Vagina (tissue), 2 donors: ENCODE measurements at places on chromosomes 1 and 21. TPM values are rescaled to one million over a fixed set of nuclear protein-coding genes. Genes with fewer than 3 reads are reported as not detected.

GRCh38 chr1:40372658-40373322, 737 bp upstream of the SMAP2 start:
- no peaks in the 10 kb centered on the region for H3K36me3 ChIP-seq
- no peak overlapping the region for H3K27ac ChIP-seq
- no peak for DNase-seq
- peak overlapping the region; percentile 88 for H3K4me3 ChIP-seq
- H3K4me1 ChIP-seq, result peaks cover 18% of the 10 kb centered on the region
- H3K27me3 ChIP-seq, result no peaks in the 10 kb centered on the region

The CELA2A gene
- not detected for total RNA-seq

The DYRK3 gene
- 5.9 TPM for total RNA-seq

The TMOD4 gene
- total RNA-seq, result 2.2 TPM

DNA sequence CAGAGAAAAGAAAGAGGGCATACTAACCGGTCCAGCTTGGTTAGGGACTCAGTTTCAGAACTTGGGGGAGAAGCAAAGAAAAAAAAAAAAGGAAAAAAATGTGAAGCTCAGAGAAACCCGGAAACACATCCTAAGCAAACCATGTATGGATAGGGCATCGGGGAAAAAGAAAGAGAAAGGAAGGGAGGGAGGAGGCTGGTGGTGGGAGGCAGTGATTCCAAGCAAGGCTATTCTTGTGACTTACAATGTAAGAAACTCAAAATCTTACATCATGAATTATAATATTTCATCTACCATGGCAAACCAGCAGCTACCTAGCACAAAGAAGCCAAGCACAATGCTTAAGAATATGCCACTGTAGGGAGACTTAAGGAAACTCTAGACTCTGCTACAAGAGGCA, 60.3 kb downstream of the UBR4 start:
- H3K27ac ChIP-seq, result no peak overlapping the region
- H3K4me3 ChIP-seq, result no peak overlapping the region
- no peaks in the 10 kb centered on the region for H3K36me3 ChIP-seq
- H3K27me3 ChIP-seq, result no peaks in the 10 kb centered on the region
- H3K4me1 ChIP-seq, result no peaks in the 10 kb centered on the region

The ADCY10 gene
- total RNA-seq, result not detected

DNA sequence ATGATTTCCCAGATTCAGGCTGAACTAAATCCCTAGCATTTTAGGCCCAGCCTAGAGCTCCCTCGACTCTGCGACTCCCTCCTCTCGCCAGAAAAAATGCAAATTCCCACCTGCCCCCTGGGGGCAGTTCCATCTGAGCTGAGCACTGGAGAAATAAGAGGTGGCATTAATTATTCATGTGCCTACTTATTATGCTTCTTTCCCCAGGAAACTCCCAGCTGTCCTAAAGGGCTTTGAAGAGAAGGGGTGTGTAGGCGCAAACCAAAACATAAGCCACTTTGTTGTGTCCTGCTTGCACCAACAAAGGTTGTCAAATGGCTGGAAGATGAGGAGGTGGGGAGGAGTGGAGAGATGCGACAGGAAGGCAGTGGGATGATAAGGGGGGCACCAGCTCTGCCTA, 41.4 kb upstream of the GOLT1A start:
- no peaks in the 10 kb centered on the region for H3K4me1 ChIP-seq
- H3K27ac ChIP-seq, result peak overlapping the region; percentile 69
- H3K4me3 ChIP-seq, result no peak overlapping the region

- peak; percentile 83 for DNase-seq
- no peak overlapping the region for H3K4me3 ChIP-seq
- H3K36me3 ChIP-seq, result peaks cover 51% of the 10 kb centered on the region
- H3K27me3 ChIP-seq, result no peaks in the 10 kb centered on the region
These were observed 8.5 kb downstream of the ZBTB48 start for GRCh38 chr1:6588128-6588892.

DNA sequence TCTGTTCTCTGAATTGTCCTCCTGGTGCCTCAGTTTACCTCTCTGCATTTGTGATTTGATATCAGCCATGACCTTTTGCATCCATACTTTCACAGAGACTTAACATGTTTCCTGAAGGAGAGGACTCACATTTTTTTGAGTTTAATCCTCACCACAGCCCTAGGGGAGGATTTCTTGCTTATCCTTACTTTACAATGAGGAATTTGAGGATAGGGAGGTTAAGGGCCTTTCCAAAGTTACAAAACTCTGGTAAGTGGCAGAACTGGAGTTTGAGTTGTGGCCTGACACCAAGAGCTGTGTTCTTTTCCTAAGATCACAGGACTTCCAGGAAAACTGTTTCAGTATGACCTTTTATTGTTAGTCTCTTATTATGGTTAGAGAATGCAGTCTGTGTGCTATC, 34.2 kb downstream of the TNFRSF8 start:
- H3K27me3 ChIP-seq, result no peaks in the 10 kb centered on the region
- H3K4me1 ChIP-seq, result no peaks in the 10 kb centered on the region
- DNase-seq, result no peak
- H3K36me3 ChIP-seq, result no peaks in the 10 kb centered on the region
- no peak overlapping the region for H3K27ac ChIP-seq
- no peak overlapping the region for H3K4me3 ChIP-seq

GRCh38 chr1:244316407-244316806, 135.3 kb downstream of the ADSS2 start:
- peak; percentile 42 for DNase-seq
- H3K27me3 ChIP-seq, result no peaks in the 10 kb centered on the region
- H3K4me3 ChIP-seq, result no peak overlapping the region
- H3K36me3 ChIP-seq, result no peaks in the 10 kb centered on the region
- peaks cover 17% of the 10 kb centered on the region for H3K4me1 ChIP-seq

The VCAM1 gene
- 5.6 TPM for total RNA-seq

DNA sequence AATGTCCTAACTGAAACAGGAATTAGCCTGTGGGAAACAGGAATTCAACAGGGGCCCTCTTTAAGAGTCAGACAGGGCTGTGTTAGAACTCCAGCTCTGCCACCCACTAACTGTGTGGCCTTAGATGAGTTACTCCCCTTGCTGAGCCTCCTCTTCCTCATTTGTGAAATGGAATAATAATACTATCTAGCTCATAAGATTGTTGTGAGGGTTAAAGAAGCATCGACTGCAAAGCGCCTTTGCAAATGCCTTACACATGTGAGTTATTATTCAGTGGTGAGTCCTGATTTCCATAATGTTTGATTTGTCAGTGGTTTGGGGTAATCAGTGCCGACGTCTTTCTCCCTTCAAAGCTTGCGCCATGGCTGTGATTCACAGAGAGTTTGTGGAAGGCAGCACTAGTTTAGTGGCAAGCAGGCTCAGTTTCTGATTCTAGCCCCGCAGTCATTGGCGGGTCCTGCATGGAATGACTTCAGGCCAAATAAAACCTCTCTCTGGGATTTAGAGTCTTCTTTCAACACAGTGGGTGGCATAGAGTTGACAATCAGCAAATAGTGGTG, 388.5 kb downstream of the PLPP3 start:
- no peak overlapping the region for H3K4me3 ChIP-seq
- H3K27ac ChIP-seq, result peak overlapping the region; percentile 36
- DNase-seq, result no peak
- no peaks in the 10 kb centered on the region for H3K36me3 ChIP-seq
- H3K27me3 ChIP-seq, result no peaks in the 10 kb centered on the region
- peaks cover 35% of the 10 kb centered on the region for H3K4me1 ChIP-seq

GRCh38 chr1:89705901-89706699, 73.2 kb downstream of the LRRC8C start:
- H3K27ac ChIP-seq, result no peak overlapping the region
- no peaks in the 10 kb centered on the region for H3K27me3 ChIP-seq
- H3K36me3 ChIP-seq, result no peaks in the 10 kb centered on the region
- H3K4me1 ChIP-seq, result no peaks in the 10 kb centered on the region

GRCh38 chr1:6045110-6045502, 582 bp upstream of the KCNAB2 start:
- no peak overlapping the region for H3K27ac ChIP-seq
- H3K36me3 ChIP-seq, result no peaks in the 10 kb centered on the region
- no peaks in the 10 kb centered on the region for H3K4me1 ChIP-seq
- H3K27me3 ChIP-seq, result no peaks in the 10 kb centered on the region

The HS2ST1 gene
- total RNA-seq, result 11.5 TPM

The ARHGEF16 gene
- total RNA-seq, result 6.4 TPM

GRCh38 chr1:41779360-41779759, 139.4 kb downstream of the HIVEP3 start:
- no peak overlapping the region for H3K27ac ChIP-seq
- DNase-seq, result no peak
- H3K27me3 ChIP-seq, result no peaks in the 10 kb centered on the region
- no peaks in the 10 kb centered on the region for H3K36me3 ChIP-seq

The RERE gene
- total RNA-seq, result 80.3 TPM

DNA sequence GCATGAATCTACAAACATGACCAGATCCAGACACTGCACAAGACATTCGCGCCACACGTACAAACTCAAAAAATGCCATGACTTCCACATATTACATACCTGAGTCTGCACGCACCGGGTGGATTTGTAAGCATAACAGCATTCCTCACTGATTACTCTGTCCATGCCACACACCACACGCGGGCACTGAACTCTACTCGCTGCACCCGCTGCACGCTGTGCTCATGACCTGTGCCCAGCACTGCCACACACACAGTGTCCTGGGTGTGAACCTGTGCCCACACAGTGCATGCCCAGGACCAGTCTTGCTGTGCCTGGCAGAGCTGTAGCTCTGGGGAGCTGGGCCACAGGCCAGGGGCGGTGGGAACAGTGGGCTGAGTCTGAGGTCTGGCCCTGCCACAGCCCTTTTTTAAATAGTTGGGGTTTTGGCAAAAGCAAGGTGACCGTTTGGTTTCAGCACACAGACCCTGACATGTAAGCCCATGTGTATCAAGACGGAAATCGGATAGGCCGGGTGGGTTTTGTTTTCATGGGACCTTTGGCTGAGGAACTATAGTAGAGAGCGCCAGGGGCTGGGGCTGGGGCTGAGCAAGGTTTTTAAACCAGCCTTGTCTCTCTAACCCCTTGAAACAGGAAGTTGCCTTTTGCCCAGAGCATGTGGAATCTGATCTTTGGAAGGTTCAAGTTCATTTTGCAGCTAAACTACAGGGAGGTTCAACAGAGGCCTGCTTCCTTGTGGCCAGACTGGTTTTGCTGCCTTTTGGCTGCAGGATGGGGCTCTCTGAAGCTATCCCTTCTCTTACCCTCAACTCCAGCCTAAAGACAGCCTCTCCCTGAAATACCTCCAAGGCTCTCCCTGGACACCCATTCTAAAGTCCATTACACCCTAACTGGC, 12.3 kb upstream of the GOLT1A start:
- no peaks in the 10 kb centered on the region for H3K4me1 ChIP-seq
- no peaks in the 10 kb centered on the region for H3K27me3 ChIP-seq
- H3K27ac ChIP-seq, result no peak overlapping the region

DNA sequence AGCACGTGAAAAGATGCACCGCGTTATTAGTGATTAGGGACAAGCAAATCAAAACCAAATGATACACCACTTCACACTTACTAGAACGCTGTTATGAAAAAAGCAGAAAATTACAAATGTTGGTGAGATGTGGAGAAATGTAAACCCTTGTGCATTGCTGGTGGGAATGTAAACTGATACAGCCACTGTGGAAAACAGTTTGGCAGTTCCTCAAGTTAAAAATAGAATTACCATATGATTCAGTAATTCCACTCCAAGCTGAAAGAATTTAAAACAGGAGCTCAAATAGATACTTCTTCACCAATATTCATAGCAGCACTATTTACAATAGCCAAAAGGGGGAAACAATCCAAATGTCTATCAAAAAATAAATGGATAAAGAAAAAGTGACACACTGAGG, 10.3 kb upstream of the EVI5 start:
- DNase-seq, result no peak
- H3K4me1 ChIP-seq, result no peaks in the 10 kb centered on the region
- H3K27me3 ChIP-seq, result no peaks in the 10 kb centered on the region
- no peak overlapping the region for H3K27ac ChIP-seq

GRCh38 chr1:33341190-33341589, 20.3 kb upstream of the A3GALT2 start:
- H3K27ac ChIP-seq, result peak overlapping the region; percentile 83
- H3K27me3 ChIP-seq, result no peaks in the 10 kb centered on the region
- no peaks in the 10 kb centered on the region for H3K36me3 ChIP-seq
- peaks cover 100% of the 10 kb centered on the region for H3K4me1 ChIP-seq
- no peak for DNase-seq

- no peaks in the 10 kb centered on the region for H3K4me1 ChIP-seq
- no peaks in the 10 kb centered on the region for H3K36me3 ChIP-seq
- no peak for DNase-seq
- no peaks in the 10 kb centered on the region for H3K27me3 ChIP-seq
These were observed 603.3 kb downstream of the PTPRC start for GRCh38 chr1:199242147-199242546.

The ITLN1 gene
- total RNA-seq, result 1.5 TPM

DNA sequence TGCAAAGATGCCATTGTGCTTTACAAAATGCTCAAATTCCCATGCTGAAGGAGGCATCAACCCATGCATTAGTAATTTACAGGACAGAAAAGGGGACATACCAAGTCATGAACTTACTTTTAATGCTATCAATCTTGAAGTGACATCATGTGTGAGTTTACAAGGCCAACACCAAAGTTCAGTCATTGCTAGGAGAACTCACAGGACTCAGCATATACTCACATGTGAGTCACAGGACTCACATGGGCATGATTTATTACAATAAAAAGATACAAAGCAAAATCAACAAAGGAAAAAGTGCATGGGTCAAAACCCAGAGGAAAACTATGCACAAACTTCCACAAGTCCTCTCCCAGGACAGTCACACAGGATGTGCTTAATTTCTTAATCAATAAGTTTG, 1656.0 kb downstream of the MRPL39 start:
- no peaks in the 10 kb centered on the region for H3K36me3 ChIP-seq
- H3K4me1 ChIP-seq, result no peaks in the 10 kb centered on the region
- no peak overlapping the region for H3K4me3 ChIP-seq
- no peak overlapping the region for H3K27ac ChIP-seq
- H3K27me3 ChIP-seq, result no peaks in the 10 kb centered on the region
- no peak for DNase-seq

- DNase-seq, result no peak
- peaks cover 4% of the 10 kb centered on the region for H3K36me3 ChIP-seq
- H3K27ac ChIP-seq, result no peak overlapping the region
- no peak overlapping the region for H3K4me3 ChIP-seq
These were observed 5.6 kb upstream of the YBX1 start for GRCh38 chr1:42676534-42677087.

- H3K27me3 ChIP-seq, result no peaks in the 10 kb centered on the region
- DNase-seq, result no peak
- no peaks in the 10 kb centered on the region for H3K36me3 ChIP-seq
- H3K4me3 ChIP-seq, result no peak overlapping the region
- H3K27ac ChIP-seq, result no peak overlapping the region
- peaks cover 8% of the 10 kb centered on the region for H3K4me1 ChIP-seq
These were observed 36.4 kb upstream of the CFAP126 start for GRCh38 chr1:161404051-161404597.

- H3K4me3 ChIP-seq, result no peak overlapping the region
- no peak for DNase-seq
- H3K27me3 ChIP-seq, result no peaks in the 10 kb centered on the region
- no peaks in the 10 kb centered on the region for H3K36me3 ChIP-seq
- no peaks in the 10 kb centered on the region for H3K4me1 ChIP-seq
- no peak overlapping the region for H3K27ac ChIP-seq
These were observed 40.1 kb upstream of the MYSM1 start for GRCh38 chr1:58739856-58740466.

The SPRR2G gene
- not detected for total RNA-seq

GRCh38 chr1:12179111-12179519, 12.3 kb downstream of the TNFRSF1B start:
- peak overlapping the region; percentile 80 for H3K27ac ChIP-seq
- H3K4me3 ChIP-seq, result no peak overlapping the region
- DNase-seq, result no peak

- H3K27me3 ChIP-seq, result no peaks in the 10 kb centered on the region
- H3K36me3 ChIP-seq, result no peaks in the 10 kb centered on the region
- H3K4me3 ChIP-seq, result no peak overlapping the region
- DNase-seq, result no peak
These were observed 395.4 kb upstream of the BEND5 start for GRCh38 chr1:49171941-49172593.

The ARHGAP30 gene
- 14.5 TPM for total RNA-seq

The PINK1 gene
- 113 TPM for total RNA-seq
